ENCODE measurements at places on chromosomes 2 and 18. TPM values are rescaled to one million over a fixed set of nuclear protein-coding genes. Genes with fewer than 3 reads are reported as not detected.

Gene EFEMP1
- 141 TPM for total RNA-seq

Gene CTIF
- 99.9 TPM for total RNA-seq

Gene SERPINB2
- not detected for total RNA-seq

Gene CRYGA
- total RNA-seq: not detected

Gene RASGRP3
- total RNA-seq: 5.4 TPM

Gene ANKRD30B
- total RNA-seq: 11.2 TPM

Gene SLC9A4
- not detected for total RNA-seq

Gene REG1B
- 9.0 TPM for total RNA-seq

Gene CD8B
- not detected for total RNA-seq

Gene SKA1
- total RNA-seq: not detected
